ENCODE measurements at places on chromosomes 7 and 10. TPM values are rescaled to one million over a fixed set of nuclear protein-coding genes. Genes with fewer than 3 reads are reported as not detected.

The SPDYE16 gene
- total RNA-seq, result not detected

The FAM25C gene
- not detected for total RNA-seq

The METTL27 gene
- total RNA-seq, result 0.12 TPM

The PLEKHS1 gene
- 0.84 TPM for total RNA-seq

The HTR5A gene
- total RNA-seq, result not detected

The GRID1 gene
- total RNA-seq, result not detected

The HNRNPH3 gene
- total RNA-seq, result 17.8 TPM

The CALN1 gene
- total RNA-seq, result not detected

DNA sequence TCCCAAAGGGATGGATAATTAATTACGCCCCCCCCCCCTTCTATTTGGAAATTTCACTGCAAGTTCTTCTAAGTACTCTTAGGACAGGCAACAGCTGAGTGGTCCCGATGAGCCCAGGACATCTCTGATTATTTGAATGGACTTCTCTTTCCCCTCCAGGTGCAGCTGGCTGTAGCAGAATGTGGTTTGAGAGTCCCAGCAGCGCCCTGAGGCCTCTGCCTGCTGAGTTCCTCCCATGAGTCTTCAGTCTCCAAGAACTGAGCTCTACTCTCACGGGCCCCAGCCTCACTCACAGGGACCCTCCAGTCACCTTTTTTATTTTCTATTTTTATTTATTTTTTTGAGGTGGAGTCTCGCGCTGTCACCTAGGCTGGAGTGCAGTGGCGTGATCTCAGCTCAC lies 63.6 kb upstream of the SFMBT2 start:
- DNase-seq, result no peak

GRCh38 chr7:38027884-38028455 lies 107.5 kb downstream of the EPDR1 start:
- no peak for DNase-seq

- DNase-seq, result no peak
Measured at GRCh38 chr10:119654540-119654939, 3.4 kb downstream of the BAG3 start.

- peak; percentile 40 for DNase-seq
Measured at GRCh38 chr10:17431871-17432311, 22.5 kb downstream of the ST8SIA6 start.

DNA sequence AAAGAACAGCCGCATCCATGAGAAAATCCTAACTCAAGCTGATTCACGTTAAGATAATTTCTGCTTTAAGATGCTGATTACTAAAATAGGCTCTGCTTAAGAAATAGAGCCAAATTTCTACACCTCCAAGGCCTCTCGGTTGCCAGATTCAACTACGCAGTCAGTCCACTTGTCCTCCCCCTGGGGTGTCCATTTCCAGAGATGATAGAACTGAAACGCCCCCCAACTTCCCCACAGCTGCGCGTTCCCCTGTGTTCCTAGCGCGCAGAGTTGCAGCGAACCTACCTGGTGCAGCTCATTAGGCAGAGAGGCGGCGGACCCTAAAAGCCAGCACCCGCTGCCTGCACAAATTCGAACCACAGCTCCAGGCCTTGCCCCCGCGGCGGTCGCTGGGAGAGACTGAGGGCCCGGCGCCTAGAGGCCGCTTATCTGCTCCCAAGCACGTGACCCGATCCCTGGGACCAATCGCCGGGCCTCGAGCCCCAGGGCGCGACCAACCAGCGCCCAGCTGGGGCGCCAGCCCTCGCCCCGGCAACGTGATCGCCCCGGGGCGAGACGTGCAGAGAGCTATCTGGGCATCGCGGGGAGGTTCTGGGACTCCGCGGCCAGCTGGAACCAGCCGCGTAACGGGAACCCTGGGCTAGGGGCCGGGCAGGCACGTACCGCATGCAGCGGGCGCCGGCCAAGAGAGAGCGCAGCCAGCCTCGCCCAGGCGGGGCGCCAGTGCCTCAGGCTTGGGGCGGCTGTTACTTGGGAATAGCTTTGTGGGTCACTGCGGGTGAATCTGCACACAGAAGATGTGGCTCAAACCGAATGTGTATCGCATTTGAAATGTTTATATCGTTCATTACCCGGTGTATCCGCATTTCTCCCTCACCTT lies at the start of gene PPP1R3C:
Gene PPP1R3C (minus strand): TSS at position 401 of the 880 bp plus-strand sequence. CDS start 102 bp downstream, at position 299.
- no peak for DNase-seq

DNA sequence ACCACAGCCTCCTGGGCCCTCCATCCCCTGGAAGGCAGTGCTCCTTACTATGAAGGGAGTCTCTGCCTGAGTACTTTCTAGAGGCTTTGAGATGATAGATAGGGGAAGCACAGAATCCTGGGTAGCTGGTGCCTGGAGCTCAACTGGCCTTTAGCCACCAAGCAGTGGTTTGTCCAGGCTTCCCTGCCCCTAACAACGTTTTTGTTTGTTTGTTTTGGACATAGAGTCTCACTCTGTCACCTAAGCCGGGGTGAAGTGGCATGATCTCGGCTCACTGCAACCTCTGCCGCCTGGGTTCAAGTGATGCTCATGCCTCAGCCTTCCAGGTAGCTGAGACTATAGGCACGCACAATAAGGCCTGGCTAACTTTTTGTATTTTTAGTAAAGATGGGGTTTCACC lies 289.4 kb downstream of the PLXNA4 start:
- peak; percentile 81 for DNase-seq

GRCh38 chr7:30437823-30438574 lies 40.6 kb downstream of the NOD1 start:
- no peak for DNase-seq

DNA sequence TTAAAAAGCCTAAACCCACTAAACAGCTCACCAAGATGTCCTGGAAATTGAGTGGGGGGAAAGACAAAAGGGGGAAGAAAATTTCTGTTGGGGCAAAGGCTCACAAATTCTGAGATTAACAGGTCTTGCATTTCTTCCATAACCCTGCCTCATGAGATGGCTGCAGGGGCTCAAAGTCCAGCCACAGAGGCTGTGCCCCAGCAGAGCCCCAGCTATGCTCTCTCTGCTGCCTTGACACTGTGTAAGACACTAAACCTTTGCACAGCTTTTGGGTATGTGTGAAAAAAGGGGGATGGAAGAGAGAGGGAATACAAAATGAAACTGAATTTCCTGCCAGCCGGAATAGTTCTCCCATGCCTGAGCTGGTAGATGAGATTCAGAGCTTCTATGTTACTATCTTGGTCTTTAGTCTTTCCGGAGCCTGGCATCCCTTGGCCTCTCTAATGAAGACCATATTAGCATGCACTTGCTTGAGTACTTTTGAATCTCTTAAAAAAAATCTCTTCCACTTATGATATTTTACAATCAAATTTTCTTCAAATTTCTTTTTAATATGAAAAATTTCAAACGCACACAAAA lies 240.0 kb upstream of the IMMP2L start:
- no peak for DNase-seq

- peak; percentile 33 for DNase-seq
Measured at GRCh38 chr7:145692237-145692950, 424.2 kb upstream of the CNTNAP2 start.

GRCh38 chr7:71506822-71507221 lies 374.9 kb downstream of the GALNT17 start:
- no peak for DNase-seq

DNA sequence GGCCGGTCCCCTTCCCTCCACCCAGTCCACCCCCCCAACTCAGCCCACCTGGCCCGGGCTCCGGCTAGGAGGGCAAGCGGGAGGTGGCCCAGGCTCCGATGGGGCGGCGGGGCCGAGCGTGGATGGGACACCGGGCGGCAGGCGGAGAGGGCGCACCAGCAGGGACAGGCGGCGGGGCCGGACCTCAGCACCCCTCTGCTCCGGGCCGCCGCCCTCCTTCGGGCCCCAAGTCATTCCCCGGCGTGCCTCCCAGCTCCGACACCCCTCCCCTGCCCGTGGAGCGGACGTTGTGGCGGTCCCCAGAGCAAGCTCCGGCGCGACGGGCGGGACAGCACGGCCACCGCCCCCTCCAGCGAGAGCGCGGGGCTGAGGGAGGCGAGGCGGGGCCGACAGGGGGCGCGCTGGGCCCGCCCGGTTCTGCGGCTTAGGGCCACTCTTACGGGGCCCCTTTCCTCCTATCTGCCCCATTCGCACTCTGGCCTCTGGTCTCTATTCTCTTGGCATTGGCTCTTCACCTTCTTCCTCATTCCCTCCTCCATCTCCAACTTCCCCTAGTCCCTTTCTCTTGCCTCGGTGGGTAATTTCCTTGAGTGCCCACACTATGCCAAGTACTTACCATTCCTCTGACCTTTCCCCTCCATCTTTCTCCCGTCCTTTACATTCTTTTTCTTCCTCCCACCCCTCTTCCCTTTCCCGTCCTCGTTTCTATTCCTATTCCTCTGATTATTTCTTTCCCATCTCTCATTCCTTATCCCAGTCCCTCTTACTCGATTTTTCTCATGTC lies 701 bp upstream of the GBX1 start:
- DNase-seq, result no peak

- no peak for DNase-seq
Measured at GRCh38 chr10:21145751-21146435, 248.8 kb upstream of the NEBL start.

DNA sequence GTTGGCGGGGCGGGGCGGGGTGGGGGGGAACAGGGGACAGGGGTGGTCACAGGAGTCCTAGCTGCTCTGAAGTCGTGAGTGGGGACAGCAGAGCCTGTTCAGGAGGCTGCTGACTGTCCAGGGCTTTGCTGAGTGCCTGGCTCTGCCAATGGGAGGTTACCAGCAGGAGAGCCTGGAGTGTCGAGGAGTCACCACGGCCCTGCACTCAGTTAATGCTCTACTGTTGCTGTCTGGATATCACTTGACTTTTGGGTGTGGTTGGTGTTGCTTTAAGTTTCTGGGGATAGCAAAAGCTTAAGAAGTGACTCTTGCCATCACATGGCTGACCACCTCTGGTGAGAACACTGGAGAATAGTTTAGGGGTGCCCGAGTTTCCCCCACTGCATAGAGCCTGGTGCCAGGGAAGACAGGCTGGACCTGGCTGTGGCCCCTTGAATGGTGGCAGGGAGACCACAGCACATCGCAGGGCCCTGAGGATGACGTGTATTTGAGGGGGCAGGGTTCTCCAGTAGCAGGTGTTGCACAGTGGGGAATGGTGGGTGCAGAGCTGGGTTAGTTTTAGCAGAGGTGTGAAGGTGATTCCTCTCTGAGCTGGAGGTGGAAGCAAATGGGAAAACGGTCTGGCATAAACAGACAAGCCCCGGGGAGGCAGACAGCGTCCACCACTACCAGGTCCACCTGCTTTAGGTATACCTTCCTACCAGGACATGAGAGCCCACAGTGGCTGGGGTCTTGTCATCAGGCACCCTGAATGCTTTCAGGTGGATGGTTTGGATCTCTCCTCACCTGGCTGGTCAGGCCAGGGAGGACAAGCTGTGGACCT lies 54.2 kb upstream of the CAMK2B start:
- peak; percentile 44 for DNase-seq

GRCh38 chr7:39734633-39735004 lies 111.2 kb downstream of the RALA start:
- DNase-seq, result no peak

DNA sequence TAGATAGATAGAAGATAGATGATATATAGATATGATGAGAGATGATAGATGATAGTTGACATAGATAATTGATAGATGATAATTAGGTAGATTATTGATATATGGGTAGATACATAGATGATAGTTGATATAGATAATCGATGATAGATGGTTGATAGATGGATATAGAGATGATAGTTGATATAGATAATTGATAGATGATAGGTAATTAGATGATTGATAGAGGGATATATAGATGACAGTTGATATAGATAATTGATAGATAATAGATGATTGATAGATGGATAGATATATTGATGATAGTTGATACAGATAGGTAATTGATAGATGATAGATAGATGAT lies 72.3 kb downstream of the PRR15 start:
- no peak for DNase-seq

- DNase-seq, result no peak
Measured at GRCh38 chr7:94492601-94493000, 17.0 kb upstream of the CASD1 start.

GRCh38 chr7:288671-289101 lies 1.3 kb upstream of the FOXL3 start:
- no peak for DNase-seq

DNA sequence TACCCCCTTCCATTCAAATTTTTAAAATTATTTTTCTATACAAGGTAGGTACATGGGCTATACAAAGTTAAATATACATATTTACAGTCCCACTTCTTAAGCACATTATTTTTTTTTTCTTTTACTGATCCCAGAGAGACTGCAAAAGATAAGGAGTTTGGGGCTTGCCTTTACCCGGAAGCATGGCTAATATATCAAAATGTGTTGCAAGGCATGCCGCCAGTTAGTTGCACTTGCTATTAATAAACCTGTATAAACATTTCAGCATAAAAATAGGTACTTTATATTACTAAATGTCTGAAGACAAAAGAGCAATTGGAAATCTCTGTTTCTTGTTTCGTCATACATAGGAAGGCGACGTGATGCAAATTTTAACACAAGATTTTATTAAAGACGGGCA lies 21.5 kb upstream of the PDLIM1 start:
- no peak for DNase-seq

DNA sequence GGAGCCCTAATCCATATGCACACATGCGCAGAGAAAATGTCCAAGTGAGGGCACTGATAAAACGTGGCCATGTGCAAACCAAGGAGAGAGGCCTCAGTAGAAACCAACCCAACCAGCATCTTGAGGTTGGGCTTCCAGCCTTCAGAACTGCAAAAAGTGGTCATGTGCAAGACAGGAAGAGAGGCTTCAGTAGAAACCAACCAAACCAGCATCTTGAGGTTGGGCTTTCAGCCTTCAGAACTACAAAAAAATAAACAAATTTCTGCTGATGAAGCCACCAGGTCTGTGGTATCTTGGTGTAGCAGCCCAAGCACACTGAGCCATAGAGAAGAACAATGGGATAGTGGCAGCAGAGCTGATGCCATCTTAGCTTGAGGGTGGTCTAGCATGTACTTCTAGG lies 371.5 kb downstream of the CALN1 start:
- DNase-seq, result no peak

GRCh38 chr7:139895141-139895829 lies 66.2 kb downstream of the TBXAS1 start:
- no peak for DNase-seq

DNA sequence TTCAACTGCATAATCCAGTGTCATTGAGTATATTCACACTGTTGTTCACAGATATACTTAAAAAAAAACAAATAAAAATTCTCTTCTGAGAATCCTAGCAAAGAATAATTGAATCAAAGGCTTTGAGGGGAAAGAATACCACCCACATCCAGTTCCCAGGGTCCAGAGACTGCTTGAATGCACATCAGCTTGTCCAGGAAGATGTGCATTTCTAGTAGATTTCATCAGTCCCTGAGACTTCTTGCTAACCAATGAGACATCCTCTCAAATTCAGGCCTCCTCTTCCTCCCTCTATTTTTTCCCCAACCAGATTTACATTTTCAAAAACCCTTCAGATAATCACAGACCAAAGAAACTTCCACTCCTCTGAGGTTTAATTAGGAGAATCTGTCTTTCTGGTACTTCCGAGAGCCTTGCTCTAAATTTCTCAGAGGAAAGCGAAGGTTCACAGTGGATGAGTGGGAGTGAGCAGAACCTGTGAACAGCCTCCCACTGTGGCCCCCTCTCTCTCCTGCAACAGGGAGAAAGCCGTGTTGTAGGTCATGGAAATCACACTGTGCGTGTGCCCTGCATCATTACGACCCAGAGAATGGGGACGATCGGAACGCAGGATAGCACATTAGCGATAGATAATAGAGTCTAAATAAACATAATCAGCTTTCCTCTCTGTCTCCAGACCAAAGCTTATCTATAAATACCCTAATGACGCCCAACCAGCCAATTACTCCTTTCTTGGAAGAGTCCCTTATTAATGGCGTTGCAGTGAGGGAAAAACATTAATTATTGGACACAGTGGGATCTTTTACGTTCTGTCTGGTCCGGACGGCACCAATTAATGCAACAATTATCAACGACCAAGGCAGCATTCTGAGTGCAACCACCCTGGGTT lies 212.5 kb downstream of the EMX2 start:
- no peak for DNase-seq

GRCh38 chr10:43078986-43079273 lies 2.1 kb downstream of the RET start:
- no peak for DNase-seq

Data from RPMI7951 (cell line).